ENCODE measurements at places on chromosomes 6 and 20.

- DNase-seq = no peak
Observed at GRCh38 chr6:4693173-4693970, 82.8 kb upstream of the CDYL start.

- DNase-seq = no peak
Observed at GRCh38 chr6:4928426-4928825, 75.4 kb downstream of the RPP40 start.

- no peak for DNase-seq
Observed at GRCh38 chr6:116894669-116895068, 17.6 kb downstream of the RFX6 start.

GRCh38 chr6:4057036-4057435 is 21.9 kb downstream of the FAM217A start:
- DNase-seq = no peak

DNA sequence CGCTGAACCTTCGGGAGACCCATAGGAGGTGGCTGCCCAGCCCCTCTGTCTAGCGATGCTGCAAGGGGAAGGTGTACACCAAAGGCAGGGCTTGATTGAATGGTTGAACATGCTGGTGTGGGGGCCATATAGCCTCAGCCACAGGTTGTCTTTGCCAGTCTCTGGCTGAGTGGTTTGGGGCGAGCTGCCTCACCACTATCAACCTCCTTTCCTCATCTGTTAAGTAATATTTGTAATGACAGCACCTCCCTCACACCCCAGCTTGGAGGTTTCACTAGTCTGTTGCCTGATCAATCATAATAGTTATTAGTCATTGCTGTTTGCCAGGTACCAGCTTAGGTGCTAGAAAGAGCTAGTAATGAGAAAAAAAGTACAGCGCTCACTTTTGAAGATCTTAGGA is 11.8 kb upstream of the ZNF831 start:
- no peak for DNase-seq

DNA sequence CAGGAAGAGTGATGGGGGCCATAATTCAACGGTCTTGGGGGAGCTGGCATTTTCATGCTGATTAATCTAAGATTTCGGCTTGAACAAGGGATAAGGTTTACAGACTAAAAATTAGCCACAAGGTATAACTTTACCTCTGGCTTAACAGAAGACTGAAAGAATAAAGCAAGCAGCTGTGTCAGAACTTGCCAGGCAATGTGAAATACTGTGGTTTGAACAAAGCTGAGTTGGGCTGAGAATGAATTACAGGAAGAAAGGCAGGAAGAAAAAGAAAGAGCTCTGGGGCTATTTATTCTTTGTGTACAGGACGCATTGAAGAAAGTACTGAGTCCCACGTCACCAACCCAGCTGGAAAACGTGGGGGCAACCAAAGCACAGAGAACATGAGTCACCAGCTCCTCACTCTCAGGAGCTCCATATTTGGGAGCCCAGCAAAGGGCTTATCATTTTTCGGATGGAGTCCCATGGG is 121.5 kb upstream of the NEDD9 start:
- no peak for DNase-seq

- no peak for DNase-seq
Observed at GRCh38 chr6:25341923-25342619, 62.9 kb downstream of the CARMIL1 start.

DNA sequence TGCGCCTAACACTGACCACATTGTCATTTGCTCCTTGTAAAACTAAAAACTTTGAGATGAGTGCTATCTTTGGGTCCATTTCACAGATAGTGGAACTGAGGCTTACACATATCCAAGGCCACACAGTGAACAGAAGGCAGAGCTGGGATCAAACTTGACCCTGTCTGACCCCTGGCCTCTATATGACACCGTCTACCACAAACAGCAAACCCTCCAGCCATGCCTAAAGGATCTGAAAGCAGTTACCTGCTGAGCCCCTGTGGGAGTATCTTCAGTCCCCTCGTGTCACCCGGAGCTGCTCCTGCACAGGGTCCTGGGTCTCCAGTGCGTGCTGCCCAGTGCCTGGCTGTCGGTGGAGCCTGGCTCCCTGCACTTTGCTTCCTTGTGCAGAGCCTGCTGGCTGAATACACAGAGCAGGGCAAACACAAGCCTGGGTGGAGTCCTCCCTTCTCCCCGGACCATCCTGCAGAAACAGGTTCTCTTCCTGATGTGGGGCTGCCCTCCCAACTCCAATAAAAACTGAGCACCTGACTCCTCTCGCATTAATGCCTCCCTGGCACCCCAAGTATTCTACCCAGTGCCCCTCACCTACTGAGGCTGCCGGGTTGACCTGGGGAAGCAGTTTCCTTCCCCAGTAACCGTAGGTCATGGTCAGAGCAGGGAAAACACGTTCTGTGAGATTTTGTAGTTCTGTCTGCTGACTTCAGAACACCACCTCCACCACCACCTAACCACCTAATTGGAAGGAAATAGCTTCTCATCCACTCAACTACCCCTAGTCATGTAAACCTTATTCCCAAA is at the start of gene BCAS1:
TSS of gene BCAS1 (minus strand) at position 408 of the 801 bp plus-strand sequence. CDS start 11,876 bp downstream, outside the sequence.
- no peak for DNase-seq

- DNase-seq = no peak
Observed at GRCh38 chr6:41258196-41258493, 28.3 kb downstream of the TREM1 start.

- no peak for DNase-seq
Observed at GRCh38 chr6:106724848-106725247, 95.5 kb downstream of the QRSL1 start.

GRCh38 chr6:63637865-63638445 is 2.4 kb downstream of the PHF3 start:
- DNase-seq = no peak

GRCh38 chr6:137702791-137703424 is 164.2 kb upstream of the TNFAIP3 start:
- DNase-seq = no peak

- no peak for DNase-seq
Observed at GRCh38 chr6:91082311-91082832, 495.5 kb upstream of the MAP3K7 start.

DNA sequence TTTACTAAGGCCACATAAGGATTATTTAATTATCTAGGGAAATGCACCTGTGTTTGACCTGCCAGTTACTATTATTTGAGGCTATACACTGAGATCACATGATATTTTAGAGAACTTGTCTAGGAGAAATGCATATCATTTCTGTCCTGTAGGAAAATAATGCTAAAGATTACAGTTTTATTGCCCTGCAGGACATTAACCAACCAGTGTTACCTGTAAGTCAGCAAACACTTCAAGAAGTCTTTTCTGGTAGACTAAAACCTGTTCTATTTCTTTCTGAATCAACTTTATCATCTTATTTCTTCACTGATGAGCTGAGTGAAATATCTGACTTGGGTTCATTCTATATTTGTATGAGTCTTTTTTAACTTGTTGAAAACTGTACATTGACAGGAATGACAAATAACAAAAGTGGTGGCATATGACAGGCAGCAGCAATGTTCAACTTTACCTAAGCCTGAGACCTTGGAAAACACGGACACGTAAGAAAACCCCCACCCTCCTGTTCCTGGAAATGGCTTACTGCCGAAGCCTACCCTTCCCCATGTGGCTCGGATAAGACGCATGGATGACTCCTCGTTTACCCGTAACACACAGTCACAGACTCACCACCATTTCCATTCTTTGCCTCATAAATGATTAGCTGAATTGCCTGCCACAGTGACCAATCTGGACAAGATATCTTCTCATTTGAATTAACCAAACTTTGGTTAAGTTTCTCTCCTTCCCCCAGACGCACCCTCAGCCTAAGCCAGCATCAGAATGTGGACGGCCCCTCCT is 118.0 kb upstream of the CD93 start:
- no peak for DNase-seq

- DNase-seq = no peak
Observed at GRCh38 chr6:111503660-111504059, 20.6 kb upstream of the REV3L start.

DNA sequence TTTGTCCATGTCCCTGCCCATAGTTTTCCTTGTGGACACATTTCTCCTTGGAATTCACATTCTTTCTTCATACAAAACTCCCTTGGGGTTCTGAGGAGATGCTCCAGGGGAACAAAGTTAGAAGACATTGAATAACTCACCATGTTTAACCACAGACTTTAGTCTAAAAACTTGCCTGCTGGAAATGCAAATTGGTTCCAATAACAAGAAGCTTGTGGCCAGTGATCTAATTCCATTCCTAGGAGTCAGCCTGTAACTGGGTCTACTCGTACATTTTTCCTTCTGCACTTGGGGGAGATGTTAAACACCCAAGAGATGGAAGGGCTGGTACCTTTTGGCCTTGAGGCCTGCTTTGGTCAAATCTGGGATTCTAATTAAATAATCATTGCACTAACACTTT is 60.2 kb downstream of the SCML4 start:
- DNase-seq = no peak

DNA sequence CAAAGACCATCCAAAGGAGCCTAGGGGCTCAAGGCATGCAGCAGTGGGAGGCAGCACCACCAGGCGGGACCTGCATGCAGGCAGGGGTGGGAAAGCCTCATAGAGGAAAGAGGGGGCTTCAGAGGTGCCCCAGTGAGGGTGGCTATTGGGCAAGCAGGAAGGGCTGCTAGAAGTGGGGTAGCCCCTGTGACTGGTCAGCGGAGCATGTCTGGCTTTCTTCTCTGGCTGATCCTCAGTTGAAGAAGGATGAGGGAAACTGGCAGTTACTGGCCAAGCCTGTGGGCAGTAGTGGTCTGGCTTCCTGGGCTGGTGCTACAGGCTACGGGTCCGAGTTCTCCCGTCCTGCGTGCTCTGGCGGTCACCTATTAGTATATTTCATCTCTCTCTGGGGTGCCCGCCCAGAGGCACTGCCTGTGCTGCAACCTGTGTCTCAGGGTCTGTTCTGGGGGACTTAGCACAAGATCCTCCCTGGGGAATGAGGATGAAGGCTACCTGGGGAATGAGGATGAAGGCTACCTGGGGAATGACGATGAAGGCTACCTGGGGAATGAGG is 35.9 kb upstream of the CST7 start:
- DNase-seq = no peak

- no peak for DNase-seq
Observed at GRCh38 chr20:38001173-38001875, 31.9 kb downstream of the TTI1 start.

- DNase-seq = no peak
Observed at GRCh38 chr20:17377231-17377630, 150.4 kb downstream of the PCSK2 start.

- DNase-seq = no peak
Observed at GRCh38 chr6:2819115-2819514, 22.5 kb downstream of the SERPINB1 start.

DNA sequence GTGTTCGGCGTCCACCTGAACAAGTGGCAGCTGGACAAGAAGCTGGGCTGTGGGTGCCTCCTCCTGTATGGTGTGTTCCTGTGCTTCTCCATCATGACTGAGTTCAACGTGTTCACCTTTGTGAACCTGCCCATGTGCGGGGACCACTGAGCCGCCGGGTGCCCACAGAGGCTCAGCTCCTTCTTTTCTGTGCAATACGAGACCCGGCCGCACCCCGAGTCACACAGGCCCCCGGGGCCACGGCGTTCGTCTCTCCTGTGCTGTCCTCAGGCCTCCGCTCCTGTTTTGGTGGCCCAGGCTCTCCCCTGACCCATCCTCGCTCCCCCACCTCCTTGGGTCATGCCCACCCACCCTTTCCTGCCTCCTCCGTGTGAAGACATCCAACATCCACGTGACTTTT is 37.1 kb upstream of the RIN2 start:
- no peak for DNase-seq

DNA sequence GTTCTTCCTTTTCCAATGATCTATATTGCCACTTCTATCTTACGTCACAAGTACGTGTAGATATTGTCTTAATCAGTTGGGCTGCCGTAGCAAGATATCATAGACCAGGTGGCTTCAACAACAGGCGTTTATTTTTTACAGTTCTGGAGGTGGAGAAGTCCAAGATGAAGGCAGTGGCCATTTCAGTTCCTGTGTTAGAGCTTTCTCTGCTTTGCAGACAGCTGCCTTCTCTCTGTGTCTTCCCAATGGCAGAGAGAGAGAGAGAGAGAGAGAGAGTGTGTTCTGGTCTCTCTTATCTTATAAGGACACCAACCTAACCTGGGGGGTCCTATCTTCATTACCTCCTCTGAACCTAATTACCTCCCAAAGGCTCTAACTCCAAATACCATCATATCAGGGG is 8.3 kb downstream of the HSF2 start:
- DNase-seq = no peak

GRCh38 chr6:19424853-19425252 is 412.3 kb upstream of the ID4 start:
- no peak for DNase-seq

DNA sequence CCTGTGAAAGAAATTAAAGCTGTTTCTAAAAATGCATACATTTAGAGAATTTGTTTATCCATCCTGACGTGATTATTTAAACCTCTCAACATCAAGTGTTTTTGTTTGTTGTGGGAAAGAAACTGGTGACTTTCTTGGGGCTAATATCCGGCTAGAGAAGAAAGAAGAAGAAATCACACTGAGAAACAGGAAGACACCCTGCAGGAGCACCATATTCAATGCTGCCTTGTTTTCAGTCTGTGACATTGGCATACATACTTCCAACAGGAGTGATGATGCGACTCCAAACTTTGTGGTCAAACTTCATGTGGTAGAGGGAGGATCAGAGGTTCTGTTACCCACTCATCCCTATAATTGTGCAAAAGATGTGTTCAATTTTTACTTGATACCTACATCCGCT is 997.6 kb upstream of the CITED2 start:
- no peak for DNase-seq

DNA sequence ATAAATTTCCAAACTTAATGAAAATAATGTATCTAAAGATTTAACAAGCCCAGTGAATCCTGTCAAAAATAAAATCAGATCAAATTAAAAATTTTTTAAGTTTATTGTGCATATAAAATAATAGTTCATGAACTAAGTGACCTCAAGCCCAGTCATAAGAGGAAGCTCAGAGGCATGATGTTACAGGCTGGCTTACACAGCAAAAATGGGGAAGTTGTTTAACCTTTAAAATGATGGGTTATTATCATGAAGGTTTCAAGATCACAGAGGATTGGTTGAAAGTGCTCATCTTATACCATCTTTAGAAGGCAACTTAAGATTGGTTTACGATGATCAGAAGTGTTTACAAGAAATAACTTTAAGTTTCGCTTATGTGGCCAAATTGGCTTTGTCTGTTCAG is 102.5 kb downstream of the PAK5 start:
- DNase-seq = no peak

- DNase-seq = no peak
Observed at GRCh38 chr20:23059846-23060245, 10.4 kb upstream of the THBD start.

- DNase-seq = no peak
Observed at GRCh38 chr20:7147220-7147601, 379.7 kb downstream of the BMP2 start.

DNA sequence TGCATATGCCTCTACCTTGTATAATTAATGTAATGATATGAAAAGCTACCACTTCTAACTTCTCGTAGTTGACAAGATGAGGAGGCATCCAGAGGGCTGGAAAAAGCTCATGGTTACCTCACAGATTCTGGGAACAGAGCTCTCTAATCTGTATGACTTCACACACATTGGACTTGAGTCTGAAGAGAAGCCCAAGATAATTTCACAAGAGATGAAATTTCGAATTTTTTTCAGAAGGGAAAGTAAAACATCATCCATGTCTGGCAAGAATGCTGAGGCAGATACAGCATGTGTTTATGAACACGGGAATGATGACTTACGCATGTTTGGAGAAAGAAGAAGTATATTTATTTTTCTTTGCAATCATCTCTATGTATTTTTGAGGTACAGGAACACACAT is 141.8 kb upstream of the TENT5A start:
- no peak for DNase-seq

GRCh38 chr20:62303340-62304226 is 786 bp downstream of the ADRM1 start:
- DNase-seq = no peak
